ENCODE measurements at places on chromosomes 6 and 20. TPM values are rescaled to one million over a fixed set of nuclear protein-coding genes. Genes with fewer than 3 reads are reported as not detected.

FAM83C gene
- total RNA-seq, result not detected

HLA-DRB1 gene
- total RNA-seq, result not detected

NSFL1C gene
- 15.4 TPM for total RNA-seq

SRSF6 gene
- 38.6 TPM for total RNA-seq
